ENCODE measurements at places on chromosomes 5 and 9. TPM values are rescaled to one million over a fixed set of nuclear protein-coding genes. Genes with fewer than 3 reads are reported as not detected.

The HTR4 gene
- not detected for total RNA-seq

The DMRT2 gene
- total RNA-seq: not detected

The ABO gene
- not detected for total RNA-seq

The LCN15 gene
- not detected for total RNA-seq

The AKNA gene
- 322 TPM for total RNA-seq

The UBAP1 gene
- total RNA-seq: 30.6 TPM

The SCAI gene
- total RNA-seq: 11.7 TPM

The EQTN gene
- not detected for total RNA-seq

Data from activated B cell treated with CpG ODN at 0.5 μM for 24 hours (primary cell).